Stimulated activated CD4-positive, alpha-beta T cell treated with anti-CD3 and anti-CD28 coated beads, TNF-alpha, amount 100 ng/mL, for 1 hour (primary cell): ENCODE measurements at places on chromosomes 12 and 14.

GRCh38 chr14:56194042-56194441, 75.8 kb downstream of the PELI2 start:
- no peak for DNase-seq

GRCh38 chr12:38903596-38903995, 1.8 kb downstream of the CPNE8 start:
- no peak for DNase-seq

- DNase-seq: no peak
Measured at GRCh38 chr14:77849711-77850110, 49.8 kb downstream of the ADCK1 start.

DNA sequence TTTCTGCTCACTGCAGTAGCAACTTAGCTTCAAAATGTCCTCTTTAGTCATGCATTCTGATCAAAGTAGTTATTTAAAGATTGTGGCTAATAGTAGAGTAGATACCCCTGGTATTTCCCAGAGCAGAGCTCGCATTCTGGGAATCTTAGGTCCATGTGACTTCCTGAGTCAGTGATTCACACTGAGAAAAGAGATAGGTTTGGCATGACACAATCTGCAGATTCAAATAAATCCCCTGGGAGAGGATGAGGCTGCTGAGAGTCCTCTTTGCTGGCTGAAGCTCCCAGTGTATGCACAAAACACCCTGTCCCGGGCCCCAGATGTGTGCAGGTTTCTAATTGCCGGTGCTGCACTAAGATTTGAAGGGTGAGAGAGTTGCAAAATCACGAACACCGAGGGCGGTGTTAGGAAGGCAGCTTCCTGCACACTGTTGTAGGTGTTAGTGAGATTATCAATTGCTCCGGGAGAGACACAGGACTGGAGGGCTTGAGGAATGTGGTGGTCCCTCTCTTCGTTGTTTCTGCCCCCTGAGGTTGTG, 233.2 kb downstream of the NRXN3 start:
- DNase-seq: no peak

DNA sequence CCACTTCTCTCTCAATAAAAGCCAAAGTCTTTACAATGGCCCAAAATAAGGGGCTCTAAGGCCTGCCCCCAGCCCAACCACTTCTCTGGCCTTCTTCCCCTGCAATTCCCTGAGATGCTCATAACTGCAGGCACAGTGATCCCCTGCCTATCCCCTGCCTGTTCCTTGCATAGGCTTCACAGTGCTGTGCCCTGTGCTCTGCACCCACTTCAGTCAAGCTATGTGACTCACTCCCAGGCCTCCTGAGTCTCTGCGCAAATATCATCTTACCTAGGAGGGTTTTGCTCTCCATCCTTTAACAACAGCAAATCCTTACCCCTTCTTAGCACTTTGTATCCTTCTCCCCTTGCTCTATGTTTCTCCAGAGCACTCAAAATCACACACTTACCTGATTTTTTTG, 242.2 kb downstream of the MSRB3 start:
- no peak for DNase-seq

DNA sequence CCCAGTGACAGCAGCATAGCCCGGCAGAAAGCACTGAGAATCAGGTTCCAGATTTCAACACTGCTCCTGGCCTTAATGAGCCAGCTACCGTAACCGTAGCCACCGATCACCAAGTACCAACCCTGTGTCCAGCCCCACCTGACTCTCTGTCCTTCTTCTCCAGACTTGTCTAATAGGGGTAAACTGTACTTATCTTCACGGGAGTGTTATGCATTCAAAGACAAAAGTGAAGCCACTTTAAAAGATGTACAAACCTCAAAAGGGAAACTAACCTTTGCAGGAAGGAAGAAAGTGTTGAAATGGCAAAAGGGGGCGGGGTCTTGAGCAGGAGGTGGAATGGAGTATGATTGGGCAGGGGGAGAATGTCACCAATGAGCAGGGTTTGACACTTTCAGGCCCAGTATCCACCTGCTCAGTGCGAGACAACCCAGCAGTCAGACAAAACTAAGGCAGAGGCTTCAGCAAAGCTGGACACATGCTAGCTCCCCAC, 226.1 kb downstream of the CHST11 start:
- DNase-seq: peak; percentile 34

DNA sequence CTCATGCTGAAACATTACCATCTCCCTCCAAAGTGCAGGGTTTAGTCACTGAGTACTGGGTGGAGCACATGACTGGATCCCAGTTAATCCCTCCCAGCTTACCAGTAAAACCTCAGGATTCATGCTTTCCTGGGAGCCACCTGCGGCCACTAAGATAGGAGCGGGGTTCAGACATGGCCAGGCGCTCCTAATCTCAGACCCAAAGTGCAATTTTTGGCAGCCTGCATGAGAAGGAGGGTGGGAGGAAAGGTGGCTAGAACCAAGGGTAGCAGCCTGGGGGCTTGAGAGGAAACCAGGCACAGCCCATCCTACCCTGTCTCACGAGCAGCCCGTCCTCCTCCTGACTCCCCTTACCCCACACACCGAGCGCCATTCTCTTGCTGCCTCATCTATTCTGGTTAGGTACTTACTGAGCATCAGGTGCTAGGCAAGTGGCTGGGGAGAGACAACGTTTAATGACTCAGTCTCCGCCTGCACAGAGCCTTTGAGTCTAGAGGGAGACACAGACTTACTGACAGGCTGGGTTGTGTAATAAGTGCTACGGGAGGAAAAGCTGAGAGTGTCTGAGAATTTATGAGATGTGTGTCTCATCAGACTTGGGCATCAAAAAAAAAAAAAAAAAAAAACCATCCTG, 9.9 kb downstream of the GPRC5A start:
- no peak for DNase-seq

GRCh38 chr14:95299271-95299670, 20.4 kb downstream of the CLMN start:
- no peak for DNase-seq

DNA sequence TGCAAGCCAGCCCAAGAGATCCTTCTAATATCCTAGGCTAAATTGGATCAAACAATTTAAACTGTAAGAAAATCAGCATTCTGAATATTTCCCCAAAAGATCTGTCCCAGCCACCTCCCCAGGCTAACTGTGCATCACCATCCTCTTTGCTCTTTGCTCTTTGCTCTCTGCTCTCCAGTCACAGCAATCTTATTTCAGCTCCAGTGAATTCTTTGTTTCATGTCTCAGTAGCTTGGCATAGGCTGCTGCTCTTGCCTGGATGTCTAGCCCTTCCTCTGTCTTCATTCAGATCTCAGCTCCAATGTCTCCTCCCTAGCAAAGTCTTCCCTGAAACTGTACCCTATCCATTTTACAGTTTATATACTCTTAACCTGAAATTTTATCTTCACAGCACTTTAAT, 399.8 kb upstream of the USP15 start:
- no peak for DNase-seq

GRCh38 chr14:24725311-24725710, 91.3 kb upstream of the GZMB start:
- no peak for DNase-seq

DNA sequence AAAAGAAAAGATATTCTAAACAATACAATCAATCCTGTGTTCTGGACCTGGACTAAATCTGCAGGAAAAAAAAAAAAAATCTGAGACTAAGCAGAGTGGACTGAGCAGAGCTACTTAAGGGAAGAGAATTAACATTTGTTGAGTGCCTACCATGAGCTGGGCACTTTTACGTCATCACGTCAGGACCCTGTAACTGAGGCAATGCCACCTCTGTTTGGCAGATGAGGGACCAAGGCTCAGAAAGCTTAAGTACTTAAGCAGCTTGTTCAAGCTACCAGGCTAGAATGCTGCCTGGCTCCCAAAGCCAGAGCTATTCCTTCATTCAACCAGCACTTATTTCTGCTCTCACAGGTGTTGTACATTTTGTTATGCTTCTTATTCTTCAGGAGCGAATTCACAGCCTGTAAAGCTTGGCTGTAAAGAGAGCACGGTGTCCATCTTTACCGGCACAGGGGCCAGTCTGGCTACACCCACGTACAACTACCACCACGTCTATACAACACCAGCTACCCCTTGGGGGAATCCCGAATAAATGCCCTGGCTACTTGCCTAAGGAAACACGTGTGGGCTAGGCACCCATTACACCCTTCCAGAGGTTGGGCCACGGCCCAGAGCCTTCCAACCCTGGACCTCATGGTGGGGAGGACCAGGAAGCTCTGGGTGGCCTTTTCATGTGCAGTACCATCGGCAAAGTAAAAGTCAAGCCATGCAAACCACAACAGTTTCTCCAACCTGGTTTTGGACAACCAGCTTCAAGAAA, 27.0 kb downstream of the TMCC3 start:
- no peak for DNase-seq

- DNase-seq: no peak
Measured at GRCh38 chr14:100657780-100658179, 68.9 kb upstream of the DLK1 start.

- DNase-seq: no peak
Measured at GRCh38 chr14:23863836-23864235, 89.7 kb upstream of the DHRS4 start.

GRCh38 chr12:114884575-114884974, 200.6 kb upstream of the TBX3 start:
- DNase-seq: no peak

GRCh38 chr12:120077260-120077659, 39.3 kb downstream of the RAB35 start:
- no peak for DNase-seq

DNA sequence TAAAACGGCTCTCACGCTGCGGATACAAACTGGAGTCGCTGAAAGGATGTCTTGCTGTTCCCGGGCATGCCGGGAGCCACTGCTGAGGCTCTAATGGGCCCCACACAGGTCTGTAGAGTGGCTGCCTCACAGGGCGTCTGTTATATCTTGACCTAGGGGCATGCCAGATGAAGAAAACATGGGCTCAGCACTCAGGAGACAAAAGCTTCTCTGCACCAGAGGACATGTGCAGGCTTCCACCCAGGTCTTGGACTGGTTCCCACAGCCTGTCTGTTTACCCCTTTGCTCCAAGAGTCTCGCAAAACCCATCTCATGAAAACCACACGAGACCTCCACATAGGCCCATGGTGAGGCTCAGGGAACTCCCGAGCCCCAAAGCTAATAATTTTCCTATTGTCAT, 134.2 kb downstream of the RPS29 start:
- DNase-seq: no peak

GRCh38 chr12:113983777-113984448, 17.8 kb upstream of the RBM19 start:
- no peak for DNase-seq

DNA sequence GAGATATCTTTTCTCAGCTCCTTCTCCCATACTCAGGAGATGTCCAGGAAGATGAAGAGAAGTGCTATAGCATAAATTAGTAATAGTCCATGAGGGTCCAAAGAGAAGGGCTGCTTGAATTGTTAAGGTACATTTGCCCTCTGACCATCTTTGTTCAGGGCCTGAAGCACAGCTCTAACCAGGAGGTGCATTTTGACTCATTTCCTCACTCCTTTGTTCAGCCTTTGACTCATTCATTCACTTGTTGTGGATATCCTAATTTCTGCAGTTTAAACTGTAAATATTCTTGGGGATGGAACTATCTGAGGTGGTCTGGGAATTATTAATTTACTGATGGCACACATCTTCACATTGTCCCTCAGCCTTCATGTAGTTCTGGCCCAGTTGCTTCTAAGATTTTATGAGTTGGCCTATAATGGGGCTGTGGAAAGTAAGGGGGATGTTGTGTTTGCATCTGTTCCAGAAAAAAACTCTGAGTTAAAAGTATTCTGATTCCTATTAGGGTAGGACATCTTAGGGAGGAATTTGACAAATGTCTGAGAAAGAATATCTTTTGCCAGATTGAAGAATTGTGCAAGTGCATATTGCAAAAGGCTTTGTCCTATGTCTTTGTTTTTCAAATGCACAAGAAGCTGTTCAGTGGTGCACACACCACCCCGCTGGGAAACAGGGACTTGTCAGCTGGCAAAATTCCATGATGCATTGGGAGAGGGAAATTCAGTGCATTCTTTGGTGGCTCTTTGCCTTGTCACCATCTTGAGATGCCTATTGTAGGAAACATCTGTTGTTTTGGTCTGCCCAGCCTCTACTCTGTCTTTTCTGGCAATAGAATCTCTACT, 22.1 kb downstream of the SMOC1 start:
- DNase-seq: no peak

DNA sequence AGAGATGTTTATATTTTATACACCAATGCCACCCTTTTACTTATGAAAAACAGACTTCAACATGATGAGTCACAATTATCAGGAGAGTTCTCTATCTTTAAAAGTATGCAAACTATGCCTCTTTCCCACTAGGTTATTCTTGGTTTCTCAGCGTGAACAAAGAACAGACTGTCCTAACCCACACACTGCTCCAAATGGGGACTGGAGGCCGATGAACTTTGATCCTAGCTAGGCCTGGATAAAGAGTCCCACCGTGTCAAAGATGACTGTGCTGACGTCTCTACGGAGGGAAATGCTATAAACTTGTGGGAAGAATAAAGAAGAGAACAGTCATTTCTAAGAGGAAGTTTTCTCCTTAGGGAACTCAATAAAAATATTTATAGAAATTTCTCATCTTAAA, 160.1 kb downstream of the EPS8 start:
- no peak for DNase-seq

- DNase-seq: no peak
Measured at GRCh38 chr14:23172096-23172495, 11.4 kb downstream of the SLC7A8 start.

GRCh38 chr14:61690039-61690438, 5.3 kb upstream of the HIF1A start:
- DNase-seq: no peak

DNA sequence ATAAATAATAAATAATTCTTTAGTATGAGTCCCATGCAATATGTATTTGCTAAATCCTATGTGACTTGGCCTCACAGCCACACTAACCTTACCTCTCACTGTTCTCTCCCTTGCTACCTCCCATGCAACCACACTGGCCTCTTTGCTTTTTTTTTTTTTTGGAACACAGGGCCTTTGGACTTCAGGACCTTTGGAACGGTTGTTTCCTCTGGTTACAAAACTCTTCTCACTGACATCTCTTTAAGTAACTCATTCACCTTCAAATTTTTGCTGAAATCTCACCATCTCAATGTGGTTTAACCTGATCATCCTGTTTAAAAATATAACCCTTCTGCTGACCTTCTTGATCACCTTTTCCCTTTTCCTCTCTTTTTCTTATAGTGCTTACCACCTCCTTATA, 194.0 kb downstream of the SSPN start:
- DNase-seq: no peak

DNA sequence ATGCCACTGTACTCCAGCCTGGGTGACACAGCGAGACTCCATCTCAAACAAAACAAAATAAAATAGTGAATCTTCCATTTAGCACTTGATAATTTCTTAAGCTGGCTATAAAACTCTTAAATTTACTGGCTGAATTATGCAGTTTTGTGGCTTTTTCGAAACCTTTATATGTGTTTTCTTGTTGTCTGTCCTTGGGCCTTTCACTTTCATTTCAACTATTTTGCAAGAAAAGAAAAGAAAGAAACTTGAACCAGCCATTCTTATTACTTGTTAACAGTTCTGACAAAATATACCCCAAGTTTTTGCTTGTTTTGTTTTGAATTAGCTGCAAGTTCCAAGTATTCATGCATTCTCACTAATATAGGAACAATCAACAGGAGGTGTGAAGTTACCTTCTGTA, 42.8 kb downstream of the PRICKLE1 start:
- no peak for DNase-seq

GRCh38 chr12:108616941-108617858, 16.5 kb downstream of the SELPLG start:
- DNase-seq: peak; percentile 60
